Right forelimb (tissue), 1 donor: ENCODE measurements at places on chromosomes 6 and 20.

DNA sequence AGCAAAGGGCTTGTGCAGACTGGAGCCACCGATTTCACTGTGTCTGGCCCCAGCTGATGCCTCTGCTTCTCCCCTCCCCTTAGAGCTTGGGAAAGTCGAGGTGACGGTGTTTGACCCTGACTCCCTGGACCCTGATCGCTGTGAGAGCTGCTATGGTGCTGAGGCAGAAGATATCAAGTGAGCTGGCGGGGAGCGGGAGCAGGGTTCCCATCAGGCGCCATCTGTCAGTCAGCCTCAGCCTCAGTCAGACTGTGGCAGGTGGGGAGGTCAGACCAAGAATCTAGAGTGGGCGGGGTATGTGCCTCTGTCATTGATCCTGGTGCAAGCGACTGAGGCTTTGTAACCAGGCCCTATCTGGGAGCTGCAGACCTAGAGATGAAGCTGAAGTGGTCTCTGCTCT is 5.5 kb downstream of the ERGIC3 start:
- DNase-seq, result no peak

GRCh38 chr6:84926189-84927155 is 162.1 kb upstream of the TBX18 start:
- no peak for DNase-seq

DNA sequence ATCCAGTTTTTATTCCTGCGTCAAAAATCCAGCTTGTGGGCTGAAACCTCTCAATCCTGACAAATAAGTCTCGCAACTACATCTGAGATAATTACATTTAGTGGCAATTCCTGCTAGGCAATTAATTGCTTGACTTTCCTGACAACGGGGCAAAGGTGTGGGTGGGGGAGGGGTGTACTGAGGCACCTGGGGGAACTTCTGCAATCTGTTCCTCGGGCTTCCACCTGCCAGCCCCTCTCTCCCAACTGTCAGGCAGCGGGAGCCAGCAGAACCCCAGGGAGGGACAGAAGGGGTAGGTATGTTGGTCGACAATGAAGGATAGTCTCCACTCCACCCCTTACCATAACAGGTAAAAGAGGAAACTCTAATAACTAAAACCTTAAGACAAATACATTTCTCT is 6.8 kb downstream of the C6orf52 start:
- DNase-seq, result no peak

GRCh38 chr6:68546620-68547019 is 88.5 kb upstream of the ADGRB3 start:
- no peak for DNase-seq

DNA sequence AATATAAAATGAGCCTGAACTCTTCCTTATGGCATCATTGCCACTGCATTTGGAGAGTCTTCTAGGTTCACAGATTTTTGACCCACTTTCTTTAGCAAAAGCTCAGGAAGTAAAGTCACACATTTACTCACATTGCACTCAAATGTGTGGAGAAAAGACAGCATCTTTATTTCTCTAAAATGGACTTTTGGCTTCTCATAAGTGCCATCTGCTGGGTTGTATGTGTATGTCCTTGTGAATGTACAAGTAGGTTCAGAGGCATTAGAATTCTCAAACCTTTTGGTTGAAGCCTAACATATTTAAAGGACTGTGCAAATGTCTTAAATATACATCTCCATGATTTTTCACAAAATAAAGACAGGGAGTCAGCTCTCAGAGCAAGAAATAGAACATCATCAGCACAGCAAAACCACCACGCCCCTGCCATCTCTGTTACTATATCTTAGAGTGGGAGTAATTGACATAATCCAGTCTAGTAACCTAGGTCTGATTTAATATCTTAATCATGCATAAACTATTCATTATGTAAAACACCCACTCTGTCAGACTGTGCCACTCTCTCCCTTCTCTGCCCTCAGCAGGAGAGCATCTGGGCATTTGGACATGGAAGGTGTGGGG is 42.2 kb upstream of the SPTLC3 start:
- no peak for DNase-seq

- DNase-seq, result no peak
These were observed 17.3 kb upstream of the MCUR1 start for GRCh38 chr6:13831615-13832014.

DNA sequence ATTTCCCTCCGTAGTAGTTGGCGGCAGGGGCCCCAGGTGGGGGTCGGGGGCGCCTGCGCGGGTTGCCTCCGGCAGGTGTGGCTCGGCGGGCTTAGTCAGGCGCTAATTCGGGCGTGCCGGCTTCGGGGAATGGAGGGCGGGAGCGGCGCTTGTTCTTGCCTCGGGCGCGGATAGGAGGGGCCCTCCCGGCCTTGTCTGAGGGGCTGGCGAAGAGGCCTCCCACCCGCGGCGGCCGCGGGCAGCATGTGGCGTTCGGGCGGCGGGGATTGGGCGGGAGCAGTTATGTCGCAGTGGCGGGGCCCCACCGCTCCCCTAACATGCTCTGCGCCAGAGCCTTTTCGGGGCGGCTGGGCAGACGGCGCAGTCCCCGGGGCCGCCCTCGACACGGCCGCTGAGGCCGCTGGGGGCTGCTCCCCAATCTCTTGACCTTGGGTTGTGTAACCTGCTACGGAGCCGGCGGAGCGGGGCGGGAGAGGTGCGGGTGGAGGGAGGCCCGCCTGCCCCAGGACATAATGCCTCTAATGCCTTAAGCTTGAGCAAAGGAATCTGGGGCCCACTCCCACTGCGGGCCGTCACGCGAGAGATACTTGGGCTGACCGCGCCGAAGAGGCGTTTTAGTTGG is 1.1 kb downstream of the AMD1 start:
- no peak for DNase-seq

DNA sequence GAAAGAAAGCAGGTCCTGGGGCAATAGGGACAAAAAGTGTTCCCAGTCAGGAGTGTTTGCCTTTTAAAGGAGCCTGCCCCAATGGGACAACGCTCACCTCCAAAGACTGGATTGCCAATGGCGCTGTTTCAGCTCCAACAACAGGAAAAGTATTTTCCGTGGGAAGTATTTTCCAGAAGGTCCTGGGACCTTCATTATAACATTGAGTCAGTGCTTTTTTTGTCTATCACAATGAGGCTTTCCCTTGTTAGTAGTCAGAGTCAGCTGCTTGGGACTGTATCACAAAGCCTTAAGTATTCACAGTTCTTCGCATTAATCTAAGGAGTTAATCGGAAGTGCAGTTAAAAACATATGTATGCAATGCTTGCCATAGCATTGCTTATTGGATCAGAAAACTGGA is 17.3 kb downstream of the TRAF3IP2 start:
- DNase-seq, result no peak

DNA sequence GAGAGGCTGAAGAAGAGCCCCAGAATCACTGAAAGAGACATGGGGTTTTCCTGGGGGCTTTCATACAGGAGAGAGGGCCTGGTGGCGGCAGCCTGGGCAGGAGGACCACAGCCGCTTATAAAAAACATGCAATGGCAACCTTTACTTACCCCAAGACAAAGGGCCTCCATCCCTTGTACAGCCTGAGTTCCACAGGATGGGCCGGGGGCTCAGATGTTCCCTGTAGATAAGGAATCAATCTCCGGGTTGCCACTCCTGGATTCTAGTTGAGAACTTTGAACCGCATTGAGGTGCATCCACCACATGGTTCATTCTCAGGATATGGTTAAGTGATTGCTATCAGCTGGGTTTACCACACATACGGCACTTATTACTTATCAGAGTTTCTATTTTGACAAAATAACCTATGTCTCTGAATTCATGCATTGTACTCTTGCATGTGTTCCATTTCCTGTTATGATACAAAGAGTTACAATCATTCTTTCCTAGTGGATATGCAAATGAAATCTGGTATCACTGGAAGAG is 677.6 kb downstream of the KIF16B start:
- DNase-seq, result no peak

DNA sequence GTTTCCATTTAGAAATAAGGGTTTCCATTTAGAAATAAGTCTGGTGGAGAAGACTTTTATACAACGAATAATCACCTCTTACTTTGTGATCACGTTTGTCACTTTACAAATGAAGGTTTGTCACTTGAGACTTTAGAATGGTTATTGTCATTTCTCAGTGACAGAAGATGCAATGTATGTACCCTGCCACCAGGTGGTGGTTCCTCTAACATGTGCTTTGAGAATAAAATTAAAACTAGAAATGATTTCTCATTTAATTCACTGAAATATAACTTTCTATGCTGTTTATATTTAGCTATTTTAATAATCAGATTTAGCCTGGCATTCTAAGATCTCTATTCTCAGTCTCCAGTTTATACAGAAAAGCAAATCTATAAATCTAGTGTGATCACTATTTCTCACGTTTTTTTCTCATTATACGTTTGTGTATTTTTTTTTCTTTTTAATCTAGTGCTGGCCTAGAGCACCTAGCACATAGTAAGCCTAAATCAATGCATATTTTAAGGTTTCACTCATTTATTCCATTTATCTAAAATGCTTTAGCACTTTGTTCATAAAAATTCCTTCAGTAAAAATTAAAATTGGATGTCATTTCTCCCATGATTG is 57.4 kb upstream of the TFAP2D start:
- no peak for DNase-seq

- DNase-seq, result no peak
These were observed 1.3 kb upstream of the HLA-B start for GRCh38 chr6:31358302-31358701.

GRCh38 chr6:33344701-33345697 is 27.5 kb upstream of the ZBTB22 start:
- peak; percentile 74 for DNase-seq

DNA sequence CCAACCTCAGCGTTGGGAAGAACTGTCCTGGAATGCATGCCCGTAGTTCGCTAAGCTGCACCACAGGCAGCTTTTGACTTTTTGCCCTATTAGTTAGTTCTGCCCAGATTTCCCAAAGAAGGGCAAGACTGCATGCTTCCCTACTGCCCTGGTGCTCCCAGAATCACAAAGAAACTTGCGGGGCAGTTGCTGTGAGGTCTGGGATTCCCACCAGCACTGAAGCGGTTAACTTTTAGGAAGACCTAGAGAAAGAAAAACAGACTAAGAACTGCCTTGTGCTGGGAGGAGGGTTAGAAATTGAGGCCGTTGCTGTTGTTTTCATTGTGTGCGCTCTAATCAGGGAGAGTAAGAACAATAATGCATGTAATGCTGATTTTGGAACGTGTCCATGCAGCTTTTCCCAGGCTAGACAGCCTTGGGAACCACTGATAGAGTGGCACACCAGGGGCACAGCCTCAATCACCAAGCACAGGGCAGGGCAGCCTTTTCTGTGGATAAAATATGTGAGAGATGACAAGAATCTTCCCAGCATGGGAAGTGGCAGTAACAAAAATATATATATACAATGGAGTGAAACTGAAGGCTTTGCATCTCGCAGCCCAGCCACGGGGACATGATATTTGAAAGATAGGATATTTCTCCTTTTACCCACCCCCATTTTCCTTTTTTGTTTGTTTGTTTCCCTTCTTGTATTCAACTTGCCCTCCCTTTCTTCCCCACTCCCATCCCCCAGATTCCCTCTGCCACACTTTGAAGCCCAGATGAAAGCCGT is 137.7 kb upstream of the HEY2 start:
- DNase-seq, result peak; percentile 48

GRCh38 chr20:58018590-58018989 is 209.9 kb downstream of the ANKRD60 start:
- no peak for DNase-seq

DNA sequence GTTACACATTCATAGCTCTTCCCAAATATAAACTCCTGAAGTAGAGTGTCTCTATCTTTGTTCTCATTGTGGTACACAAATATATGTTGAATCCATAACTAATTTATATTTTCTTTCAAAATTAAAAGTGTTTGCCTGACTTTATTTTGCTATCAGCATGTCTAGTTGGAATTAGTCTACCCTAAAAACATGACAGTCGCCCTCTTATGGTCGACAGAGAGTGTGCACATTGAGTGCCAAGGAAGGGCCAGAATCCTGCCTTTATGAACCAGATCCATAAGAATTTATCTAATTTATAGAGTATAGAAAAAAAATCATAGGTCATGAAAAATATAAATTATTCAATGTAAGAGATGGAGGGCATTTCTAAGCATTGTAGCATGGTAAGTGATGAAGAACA is 12.3 kb upstream of the DEFB112 start:
- DNase-seq, result no peak

DNA sequence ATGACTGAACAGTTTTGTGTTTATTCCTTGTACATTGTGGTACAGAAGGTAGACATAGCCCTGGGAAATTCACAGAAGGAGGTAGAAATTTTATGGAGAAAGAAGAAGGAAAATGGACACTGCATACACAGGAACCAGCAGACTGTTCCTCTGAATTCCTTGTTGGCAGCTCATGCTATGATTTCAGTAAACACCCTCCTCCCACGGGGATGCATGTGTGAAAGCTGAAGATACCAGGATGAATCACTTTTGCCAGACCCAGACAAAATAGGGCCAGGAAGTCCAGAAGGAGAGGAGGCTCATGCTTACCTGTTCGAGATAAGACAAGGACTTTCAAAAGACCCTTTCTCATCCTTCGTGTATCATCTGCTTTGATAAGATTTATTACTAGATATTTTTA is 110.3 kb upstream of the GGTLC1 start:
- DNase-seq, result no peak

GRCh38 chr6:7542065-7542873 is 798 bp downstream of the DSP start:
- peak; percentile 63 for DNase-seq

GRCh38 chr6:8628063-8628462 is 192.7 kb upstream of the SLC35B3 start:
- no peak for DNase-seq

GRCh38 chr20:52010541-52010940 is 181.0 kb downstream of the ZFP64 start:
- no peak for DNase-seq

DNA sequence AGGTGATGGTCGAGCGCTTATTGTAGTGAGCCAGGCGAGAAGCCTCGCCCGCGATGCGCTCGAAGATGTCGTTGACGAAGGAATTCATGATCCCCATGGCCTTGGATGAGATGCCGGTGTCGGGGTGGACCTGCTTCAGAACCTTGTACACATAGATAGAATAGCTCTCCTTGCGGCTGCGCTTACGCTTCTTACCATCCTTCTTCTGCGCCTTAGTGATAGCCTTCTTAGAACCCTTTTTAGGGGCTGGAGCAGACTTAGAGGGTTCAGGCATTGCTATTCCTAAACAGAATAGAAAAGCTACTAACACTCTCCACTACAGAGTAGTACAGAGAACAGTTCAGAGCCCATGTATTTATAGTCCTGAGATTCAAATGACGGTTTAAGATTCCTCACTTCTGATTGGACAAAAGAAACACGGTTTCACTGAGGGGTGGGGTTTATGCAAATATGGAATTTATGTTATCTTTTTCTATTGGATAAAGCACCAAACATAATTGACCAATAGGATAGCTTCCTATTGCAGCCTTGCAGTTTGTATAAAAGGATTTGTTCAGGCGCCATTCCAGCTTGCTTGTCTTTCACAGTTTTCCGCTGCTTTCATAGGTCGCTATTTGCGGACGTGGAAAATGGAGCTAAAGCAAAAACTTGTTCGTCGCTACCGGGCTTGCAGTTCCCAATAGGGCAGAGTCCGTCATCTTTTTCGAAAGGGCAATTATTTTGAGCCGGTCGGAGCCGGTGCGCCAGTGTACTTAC is 43.7 kb upstream of the HFE start:
- DNase-seq, result peak; percentile 82
